IMR-90 (cell line): ENCODE measurements at places on chromosomes 7 and 10. TPM values are rescaled to one million over a fixed set of nuclear protein-coding genes. Genes with fewer than 3 reads are reported as not detected.

DNA sequence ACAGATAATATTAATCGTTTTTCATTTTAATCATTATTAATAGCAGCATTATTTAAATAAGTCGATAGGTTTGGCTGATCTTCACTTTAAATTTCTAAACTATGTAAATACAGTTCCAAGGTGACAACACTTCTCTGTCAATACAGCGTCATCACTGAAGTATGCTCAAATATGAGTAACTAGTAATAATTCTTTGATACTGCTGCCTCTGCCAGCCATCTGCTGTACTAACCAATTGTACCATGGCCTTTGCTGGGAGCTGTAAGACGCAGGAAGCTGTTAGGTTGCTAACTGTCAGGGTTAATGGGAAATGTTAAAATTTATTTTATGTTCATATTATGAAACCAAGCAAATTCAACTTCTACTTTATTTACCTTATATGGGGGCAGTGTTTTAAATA, 1650.5 kb upstream of the LRRTM3 start:
- DNase-seq = no peak
- no peak overlapping the region for H3K4me3 ChIP-seq
- H3K4me1 ChIP-seq = no peaks in the 10 kb centered on the region
- no peaks in the 10 kb centered on the region for H3K36me3 ChIP-seq

DNA sequence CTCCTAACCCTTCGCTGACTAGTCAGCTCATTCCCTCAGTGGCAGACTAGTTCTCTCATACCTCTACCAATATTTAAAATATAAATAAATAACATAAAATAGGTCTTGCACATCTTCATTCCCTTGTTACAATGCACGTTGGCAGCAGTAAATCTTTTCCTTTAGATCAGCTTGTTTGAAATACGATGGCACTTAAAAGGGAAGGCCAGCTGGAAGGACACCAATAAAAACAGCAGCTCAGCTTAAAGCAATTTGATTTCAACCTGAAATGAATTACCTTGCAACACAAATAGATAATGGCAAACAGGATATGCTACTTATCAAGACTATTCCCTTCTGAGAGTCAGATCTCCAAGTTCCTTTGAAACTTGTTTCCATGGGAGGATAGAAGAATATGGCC, 321.8 kb downstream of the GFRA1 start:
- no peak for DNase-seq
- H3K4me1 ChIP-seq = peaks cover 18% of the 10 kb centered on the region
- H3K4me3 ChIP-seq = no peak overlapping the region
- H3K27me3 ChIP-seq = no peaks in the 10 kb centered on the region
- no peaks in the 10 kb centered on the region for H3K36me3 ChIP-seq

- H3K36me3 ChIP-seq = peaks cover 27% of the 10 kb centered on the region
- DNase-seq = peak; percentile 65
- H3K4me3 ChIP-seq = no peak overlapping the region
- no peaks in the 10 kb centered on the region for H3K4me1 ChIP-seq
- H3K27me3 ChIP-seq = no peaks in the 10 kb centered on the region
Measured at GRCh38 chr10:68348265-68348741, 15.6 kb upstream of the PBLD start.

- H3K27me3 ChIP-seq = no peaks in the 10 kb centered on the region
- no peaks in the 10 kb centered on the region for H3K36me3 ChIP-seq
- H3K4me1 ChIP-seq = no peaks in the 10 kb centered on the region
- H3K4me3 ChIP-seq = no peak overlapping the region
- DNase-seq = no peak
- H3K27ac ChIP-seq = no peak overlapping the region
Measured at GRCh38 chr7:126569402-126569801, 683.3 kb downstream of the GRM8 start.

DNA sequence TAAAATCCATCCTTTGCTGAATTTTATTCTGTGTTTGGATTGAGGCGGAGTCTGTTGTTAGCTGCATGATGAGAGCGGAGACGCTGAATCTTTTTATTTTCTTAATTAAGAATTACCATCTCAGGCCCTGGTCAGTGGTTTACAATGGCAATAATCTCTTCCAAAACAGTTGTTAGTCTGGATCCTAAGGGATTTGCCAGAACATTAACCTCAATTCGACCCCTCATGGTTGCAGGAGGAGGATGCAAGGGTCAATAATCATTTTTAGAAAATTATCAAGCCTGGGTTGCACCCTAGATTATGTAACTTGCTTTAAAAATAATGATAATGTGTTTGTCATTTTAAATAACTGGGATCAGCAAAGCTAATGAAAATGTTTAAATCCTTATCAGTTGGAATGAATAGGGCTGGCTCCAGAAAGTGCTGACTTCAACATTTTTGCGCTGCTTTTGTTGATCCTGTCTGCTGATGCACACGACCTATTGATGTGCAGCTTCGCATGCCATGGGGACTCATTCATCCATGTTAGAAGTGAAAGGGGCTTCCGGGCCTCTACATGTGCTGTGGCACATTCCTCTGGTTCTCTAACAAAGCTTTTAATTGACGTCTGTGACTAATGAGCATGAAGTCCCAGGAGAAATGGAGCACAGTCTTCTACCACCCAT, 80.7 kb upstream of the KIAA1217 start:
- no peaks in the 10 kb centered on the region for H3K27me3 ChIP-seq
- no peak overlapping the region for H3K4me3 ChIP-seq
- H3K4me1 ChIP-seq = no peaks in the 10 kb centered on the region
- H3K36me3 ChIP-seq = no peaks in the 10 kb centered on the region

The GJD4 gene
- total RNA-seq = not detected in 2 replicates

The ARHGAP22 gene
- total RNA-seq = 28.3 and 35.3 TPM in 2 replicates
